ENCODE measurements at places on chromosomes 3 and 15. TPM values are rescaled to one million over a fixed set of nuclear protein-coding genes. Genes with fewer than 3 reads are reported as not detected.

The EOMES gene
- not detected for total RNA-seq

DNA sequence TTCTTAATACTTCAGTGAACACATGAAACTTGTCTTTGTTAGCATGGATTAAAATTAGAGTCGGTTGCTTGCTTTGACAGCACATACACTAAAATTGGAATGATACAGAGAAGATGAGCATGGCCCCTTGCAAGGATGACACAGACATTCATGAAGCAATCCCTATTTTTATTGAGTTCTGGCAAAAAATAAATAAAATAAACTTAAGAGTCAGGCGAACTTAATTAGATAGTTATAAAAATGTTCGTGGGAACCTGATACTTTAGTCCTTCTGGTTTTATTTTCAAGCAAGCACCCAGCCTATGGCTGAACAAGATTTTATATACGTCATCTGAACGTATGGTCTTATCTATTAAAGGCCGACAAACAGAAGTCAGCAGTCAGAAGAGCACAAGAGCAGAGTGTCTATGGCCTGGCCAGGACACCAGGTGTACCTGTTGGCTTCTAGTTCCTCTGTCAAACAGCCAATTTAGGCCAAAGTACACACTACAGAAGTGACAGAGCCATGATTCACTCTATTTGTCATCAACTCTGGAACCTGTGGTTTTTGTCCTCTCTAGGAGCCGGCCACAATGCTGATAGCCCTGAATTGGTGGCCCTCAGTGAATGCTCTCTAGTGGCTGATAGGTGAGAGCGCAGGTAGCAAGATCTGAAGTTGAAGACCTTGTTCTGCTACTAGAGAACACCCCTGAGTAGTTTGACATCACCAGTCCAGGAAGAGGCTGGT, 64.3 kb downstream of the LEO1 start:
- DNase-seq, result no peak

The ATG3 gene
- total RNA-seq, result 41.2 TPM

- no peak for DNase-seq
These were observed 23.4 kb downstream of the RFTN1 start for GRCh38 chr3:16490062-16490619.

DNA sequence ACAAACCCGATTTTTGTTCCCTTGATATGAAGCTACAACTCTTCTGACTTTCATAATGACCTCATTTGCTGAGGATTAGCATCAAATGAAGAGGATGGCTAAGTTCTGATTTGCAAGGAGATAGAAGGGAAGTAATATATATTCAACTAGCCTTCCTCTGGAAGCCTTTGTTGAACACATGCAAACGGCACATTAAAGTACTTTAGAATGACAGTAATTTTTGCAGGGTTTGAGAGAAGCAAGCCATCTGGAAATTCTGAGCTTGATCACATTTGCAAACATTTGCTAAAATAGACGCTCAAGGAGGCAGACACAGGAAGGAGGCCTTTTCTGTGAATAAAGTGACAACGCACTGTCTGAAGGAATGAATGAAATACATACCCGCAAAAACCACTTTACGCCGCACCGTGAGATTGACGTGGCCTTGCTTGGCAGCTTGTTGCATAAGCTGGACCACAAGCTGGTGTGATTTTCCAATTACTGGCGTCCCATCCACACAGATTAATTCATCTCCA, 657.2 kb downstream of the MAGI1 start:
- DNase-seq, result no peak

Data from chondrocyte (in vitro differentiated cells).